ENCODE measurements at places on chromosomes 1 and 21.

GRCh38 chr21:38312822-38313221 is 56.0 kb downstream of the KCNJ15 start:
- DNase-seq: no peak

DNA sequence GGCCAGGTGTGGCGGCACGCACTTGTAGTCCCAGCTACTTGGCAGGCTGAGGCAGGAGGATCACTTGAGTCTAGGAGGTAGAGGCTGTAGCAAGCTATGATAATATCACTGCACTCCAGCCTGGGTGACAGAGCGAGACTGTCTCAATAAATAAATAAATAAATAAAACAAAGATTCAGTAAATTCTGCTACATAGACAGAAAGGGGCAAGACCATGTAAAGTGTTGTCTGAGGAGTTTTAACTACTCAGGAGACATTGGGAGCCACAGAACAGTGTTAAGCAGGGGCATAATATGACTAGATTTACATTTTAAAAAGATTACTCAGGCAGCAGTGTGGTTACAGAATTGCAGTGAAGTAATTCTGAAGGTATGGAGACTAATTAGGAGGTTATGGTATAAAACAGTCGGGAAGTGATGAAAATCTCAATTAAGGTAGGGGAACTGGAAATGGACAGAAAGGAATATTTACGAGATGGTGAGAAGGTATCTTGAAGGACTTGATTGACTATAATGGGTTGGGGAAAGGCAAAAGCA is 94.7 kb downstream of the ATP1B1 start:
- DNase-seq: no peak

- no peak for DNase-seq
These were observed 30.5 kb downstream of the TP53BP2 start for GRCh38 chr1:223815020-223815853.

- DNase-seq: no peak
These were observed 4.9 kb upstream of the B4GALT3 start for GRCh38 chr1:161182214-161182613.

GRCh38 chr1:156894711-156895454 is 1.4 kb downstream of the PEAR1 start:
- DNase-seq: no peak

GRCh38 chr1:212486619-212486975 is 53.9 kb downstream of the NENF start:
- no peak for DNase-seq

DNA sequence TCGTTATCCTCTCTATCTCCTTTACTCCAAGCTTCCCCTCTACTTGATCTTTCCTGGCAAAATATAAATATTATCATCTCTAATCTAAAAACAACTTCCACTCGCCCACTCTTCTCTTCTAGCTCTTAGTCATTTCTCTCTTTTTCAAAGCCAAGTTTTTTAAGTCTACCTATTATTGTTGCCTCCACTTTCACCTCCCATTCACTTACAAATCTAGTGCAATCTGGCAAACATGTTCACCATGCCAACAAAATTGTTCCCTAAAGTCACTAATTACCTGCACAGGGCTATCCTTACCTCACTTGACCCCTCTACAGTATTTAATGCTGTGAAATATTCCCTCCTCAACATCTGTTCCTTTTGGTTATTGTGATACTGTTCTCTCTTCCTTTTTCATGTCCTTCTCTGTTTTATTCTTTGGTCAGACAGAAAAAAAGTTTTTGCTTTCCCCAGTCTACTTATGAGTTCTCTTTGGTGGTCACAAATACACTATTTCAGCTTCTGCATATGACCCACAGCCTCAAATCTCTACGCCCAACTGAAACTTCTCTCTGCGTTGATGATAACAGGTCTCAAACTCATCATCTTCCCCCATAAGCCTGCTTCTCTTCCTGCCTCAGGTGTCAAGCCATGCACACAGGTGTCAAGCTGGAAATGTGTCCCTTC is 31.9 kb upstream of the RAP1A start:
- no peak for DNase-seq

DNA sequence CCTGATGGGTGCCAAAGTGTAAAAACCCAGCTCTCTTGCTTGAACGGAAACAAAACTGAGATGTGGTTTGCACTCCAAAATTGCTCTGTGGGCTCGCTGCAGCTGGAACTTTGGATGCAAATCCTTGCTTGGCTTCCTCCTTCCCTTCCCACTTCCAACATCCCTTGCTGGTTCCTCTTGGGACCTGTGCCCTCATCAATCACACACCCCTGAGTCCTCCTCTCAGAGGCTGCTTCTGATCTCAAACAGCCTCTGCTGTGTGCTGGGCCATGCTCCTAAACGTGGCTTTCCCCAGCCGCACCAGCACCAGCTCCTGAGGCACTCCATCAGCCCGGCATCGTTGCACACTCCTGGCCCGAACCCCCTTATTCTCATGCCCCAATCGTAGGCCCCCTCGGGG is 124.3 kb upstream of the RAB4A start:
- DNase-seq: no peak

DNA sequence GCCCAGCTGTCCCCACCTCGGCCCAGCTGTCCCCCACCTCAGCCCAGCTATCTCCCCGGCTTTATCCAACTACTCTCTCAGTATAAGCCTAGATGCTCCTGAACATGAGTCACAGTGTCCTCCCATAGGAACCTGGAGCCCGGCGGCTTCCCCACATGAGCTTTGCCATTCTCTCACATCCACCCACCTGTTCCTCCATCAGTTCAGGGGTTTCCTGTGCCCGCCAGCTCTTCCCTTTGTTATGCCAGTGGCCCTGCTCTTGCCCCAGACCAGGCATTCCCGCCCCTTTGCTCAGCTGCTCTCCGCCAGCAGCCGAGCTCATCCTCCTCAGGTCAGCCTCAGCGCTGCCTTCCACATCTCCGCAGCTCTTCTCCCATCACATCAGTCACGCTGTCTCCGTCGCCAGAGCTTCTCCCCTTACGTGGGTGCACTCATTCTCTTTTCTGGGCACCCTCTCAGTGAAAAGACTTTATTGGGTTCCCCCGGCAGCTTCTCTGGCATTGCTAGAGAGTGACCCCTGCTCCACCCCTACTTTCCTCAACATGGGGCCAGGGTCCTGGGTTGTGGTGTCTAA is 89.5 kb upstream of the CSF3R start:
- DNase-seq: no peak

GRCh38 chr21:45168522-45168921 is 94.1 kb downstream of the ADARB1 start:
- no peak for DNase-seq

- DNase-seq: no peak
These were observed 1.2 kb downstream of the CROCC start for GRCh38 chr1:16922885-16923431.

DNA sequence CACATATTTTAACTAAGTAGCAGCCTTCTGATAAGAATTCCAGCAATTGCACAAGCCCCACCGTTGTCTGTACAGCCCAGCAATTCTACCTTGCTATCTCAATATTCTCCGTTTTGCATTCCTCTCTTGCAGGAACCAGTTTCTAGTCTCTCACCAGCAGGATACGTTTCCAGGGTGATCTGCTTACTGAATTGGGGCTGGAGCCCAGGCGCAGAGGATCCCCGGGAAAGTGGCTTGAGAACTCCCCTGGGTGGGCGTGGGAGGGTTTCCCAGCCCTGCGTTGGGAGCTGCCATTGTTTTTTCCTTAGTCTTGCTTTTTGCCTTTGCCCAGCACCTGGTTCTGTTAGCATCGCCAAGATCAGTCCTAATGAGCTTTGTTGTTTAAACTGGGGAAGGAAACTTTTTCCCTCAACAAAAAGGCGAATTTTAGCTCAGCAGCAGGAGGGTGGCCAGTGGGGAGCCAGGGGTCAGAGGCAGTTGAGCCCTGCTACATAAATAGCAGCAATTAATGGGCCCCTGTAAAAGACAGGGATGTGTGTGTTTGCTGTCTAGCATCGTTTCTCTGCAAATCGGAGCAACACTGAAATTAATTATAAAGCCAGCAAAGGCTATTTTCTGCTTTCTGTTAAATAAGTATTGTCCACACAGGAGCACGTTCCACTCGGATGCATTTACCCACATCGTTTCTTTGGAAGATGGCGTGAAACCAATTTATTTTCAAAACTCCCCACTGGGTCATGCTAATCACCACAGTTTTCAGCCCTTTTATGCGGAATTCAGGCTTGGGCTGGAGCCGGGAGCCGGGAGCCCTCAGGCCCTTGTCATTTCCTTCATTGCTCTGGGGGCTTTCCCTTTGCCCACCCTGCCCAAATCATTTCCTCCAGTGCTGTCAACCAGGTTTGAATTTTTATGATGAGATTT is 36.6 kb downstream of the HUNK start:
- no peak for DNase-seq

- no peak for DNase-seq
These were observed 61.9 kb downstream of the KIAA0040 start for GRCh38 chr1:175130649-175131045.

DNA sequence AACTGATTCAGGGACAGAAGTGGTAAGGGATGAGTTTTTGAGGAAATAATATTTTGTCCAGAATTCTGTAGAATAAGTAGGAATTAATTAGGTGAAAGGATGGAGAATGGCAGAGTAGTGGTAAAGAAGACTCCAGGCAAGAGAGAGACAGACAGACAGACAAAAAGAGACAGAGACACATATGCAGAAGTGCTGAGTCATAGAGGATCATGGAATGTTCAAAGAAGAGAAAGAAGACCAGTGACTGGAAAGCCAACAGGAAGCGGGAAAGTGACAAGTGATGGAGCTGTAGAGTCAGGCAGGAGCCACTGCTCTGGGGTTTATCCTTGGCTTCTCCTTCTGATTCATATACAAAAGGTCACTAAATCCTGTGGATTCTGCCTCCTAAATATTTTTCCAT is 85.9 kb downstream of the UROD start:
- no peak for DNase-seq

GRCh38 chr1:223651291-223651991 is 14.1 kb downstream of the CAPN8 start:
- DNase-seq: no peak

- DNase-seq: peak; percentile 79
These were observed 8.3 kb downstream of the VSIG8 start for GRCh38 chr1:159854116-159854692.

DNA sequence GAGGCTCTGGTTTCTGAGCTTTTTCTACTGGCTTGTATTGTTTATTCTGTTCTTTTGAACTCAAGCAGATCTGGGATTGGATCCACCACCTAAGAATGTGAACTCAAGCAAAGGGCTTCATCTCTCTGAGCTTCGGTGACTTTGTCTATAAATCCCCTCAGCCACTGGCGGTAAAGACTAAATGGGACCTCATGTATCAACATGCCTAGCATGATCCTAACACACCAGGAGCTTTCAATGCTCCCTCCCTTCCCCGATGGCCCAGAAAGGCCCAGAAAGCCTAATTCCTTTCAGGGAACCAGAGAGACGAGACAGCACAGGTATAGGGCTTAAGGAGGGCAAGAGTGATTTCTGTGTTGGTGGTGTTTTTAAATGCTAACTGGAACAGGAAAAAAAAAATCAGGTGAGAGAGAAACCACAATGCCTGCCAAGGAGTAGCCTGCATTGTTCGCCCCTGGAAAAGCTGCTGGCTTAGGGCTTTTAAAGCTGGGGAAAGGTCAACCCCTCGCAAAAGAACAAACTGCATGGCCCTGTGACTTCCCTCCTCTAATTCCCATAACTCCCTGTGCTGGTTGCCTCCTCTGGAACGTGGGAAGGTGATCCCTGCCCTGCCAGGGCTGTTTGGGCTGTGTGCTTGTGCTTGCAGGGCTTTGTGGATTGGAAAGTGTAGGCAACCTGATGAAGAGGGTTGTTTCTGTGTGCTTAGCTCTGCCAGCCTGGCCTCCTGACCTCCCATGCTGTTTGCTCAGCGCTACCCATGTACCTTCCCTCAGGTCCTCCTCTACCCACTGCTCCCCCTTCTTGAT is 147.0 kb downstream of the PLPP3 start:
- no peak for DNase-seq

- no peak for DNase-seq
These were observed 10.5 kb downstream of the PTP4A2 start for GRCh38 chr1:31927661-31927980.

DNA sequence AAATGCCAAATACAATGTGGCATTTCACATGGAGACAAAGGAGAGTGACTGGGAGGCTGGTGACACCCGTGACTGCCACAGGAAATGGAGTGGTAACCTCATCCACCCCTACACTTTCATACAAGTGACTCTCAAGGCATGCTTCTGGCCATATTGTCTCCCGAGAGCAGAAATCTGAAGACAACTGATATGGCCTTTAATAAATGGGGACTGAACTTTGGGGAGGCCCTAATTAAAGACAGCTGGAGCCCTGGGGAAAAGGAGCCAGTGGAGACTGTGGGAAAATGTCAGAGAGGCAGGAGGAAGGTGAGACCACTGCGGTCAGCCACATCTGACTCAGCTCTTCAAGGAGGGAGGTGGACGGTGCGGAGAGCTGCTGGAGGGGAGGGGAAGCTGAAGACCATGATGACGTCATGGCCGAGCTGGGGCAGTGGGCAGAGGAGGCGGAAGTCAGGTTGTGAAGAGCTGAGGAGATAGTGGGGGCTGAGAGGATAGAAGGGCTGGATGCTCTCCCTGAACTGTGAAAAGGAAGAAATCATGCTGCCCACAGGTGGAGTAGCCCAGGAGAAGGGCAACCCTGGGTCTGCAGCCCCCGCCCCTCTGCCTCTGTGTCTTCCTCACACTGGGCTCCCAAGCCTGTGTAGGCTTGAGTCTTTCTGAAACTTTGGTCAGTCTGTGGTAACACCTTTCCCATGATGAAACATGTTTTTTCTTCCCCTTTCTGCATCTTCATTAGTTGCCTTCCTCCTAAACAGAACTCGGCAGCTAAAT is 14.0 kb upstream of the NCF2 start:
- no peak for DNase-seq

GRCh38 chr1:163094589-163094988 is 25.4 kb downstream of the RGS4 start:
- DNase-seq: no peak

DNA sequence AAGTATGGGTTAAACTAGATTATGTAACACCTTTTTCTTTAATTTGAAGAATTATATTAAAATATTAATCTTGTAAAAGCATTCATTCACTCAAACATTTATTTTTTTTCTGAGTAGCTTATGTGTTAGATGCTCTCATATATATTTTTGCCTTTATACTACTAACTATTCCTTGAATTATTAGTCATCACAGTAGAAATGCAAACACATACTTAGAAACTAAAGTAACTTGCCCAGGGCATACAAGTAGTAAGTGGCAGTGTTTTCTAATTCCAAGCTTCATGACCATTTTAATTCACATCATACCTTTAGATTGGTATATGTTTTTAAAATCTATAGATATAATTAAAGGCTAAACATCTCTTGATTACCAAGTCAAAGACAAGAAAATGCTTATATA is 1271.0 kb downstream of the BRINP3 start:
- no peak for DNase-seq

- DNase-seq: no peak
These were observed 3.4 kb downstream of the AGPAT3 start for GRCh38 chr21:43868461-43868860.

DNA sequence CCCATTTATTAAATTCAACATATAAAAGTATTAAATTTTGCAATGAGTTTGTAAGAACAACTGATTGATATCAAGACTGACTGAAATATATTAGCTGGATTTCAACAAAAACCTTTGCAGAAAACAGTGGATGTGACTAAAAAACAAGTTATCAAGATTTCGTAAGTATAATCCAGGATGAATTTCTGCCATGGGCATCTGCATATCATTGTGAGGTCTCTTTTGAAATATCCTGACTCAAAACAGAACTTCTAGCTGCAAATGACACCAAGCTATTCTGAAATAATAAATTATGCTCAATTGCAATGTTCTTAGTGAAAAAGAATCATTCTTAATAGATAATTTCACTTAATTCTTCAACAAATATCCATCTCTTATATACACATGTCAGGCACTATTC is 52.6 kb downstream of the CD34 start:
- DNase-seq: no peak
